Right hindlimb (tissue), 1 donor: ENCODE measurements at places on chromosomes 3 and 15.

DNA sequence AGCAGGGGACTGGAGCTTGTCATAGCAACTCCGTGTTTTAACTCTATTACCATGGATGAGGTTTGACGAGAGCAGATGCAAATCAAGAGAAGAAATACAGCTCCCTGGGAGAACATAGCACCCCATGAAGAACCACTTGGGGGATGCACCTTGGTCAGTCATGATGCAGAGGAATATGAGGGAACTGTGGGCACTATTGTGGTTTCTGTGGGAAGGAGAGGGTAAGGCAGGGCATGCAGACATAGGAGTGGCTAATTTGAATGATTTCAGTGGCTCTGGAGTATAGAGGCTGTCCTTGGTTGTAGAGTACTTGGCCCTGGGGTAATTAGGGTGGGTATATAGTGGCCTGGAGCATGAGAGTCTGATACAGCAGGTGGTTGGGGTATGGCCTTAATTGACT, 131.9 kb downstream of the EDEM1 start:
- no peak for DNase-seq

DNA sequence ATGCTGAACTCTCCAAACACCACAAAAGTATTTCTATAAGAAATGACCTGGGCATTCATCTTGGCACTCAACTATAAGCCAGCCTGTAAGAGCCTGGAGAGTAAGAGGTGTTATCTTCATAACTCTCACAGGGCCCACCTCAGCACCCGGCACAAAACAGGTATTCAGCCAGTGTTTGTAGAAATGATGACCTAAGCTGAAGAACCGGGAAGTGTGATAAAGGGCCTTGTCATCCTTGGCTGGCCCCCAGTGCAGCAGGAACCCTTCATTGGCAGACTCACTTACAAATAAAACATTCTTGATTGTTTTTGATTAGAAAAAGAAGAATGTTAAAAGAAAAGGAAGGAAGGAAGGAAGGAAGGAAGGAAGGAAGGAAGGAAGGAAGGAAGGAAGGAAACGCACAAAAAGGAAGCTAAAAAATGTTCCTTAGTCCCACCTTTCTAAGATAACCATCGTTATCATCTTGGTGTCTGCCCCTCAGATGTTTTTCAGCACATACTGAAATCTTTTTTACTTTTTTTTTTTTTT, 52.1 kb downstream of the DAPK2 start:
- DNase-seq, result no peak

- DNase-seq, result no peak
Observed at GRCh38 chr15:74402873-74403587, 30.7 kb downstream of the SEMA7A start.

DNA sequence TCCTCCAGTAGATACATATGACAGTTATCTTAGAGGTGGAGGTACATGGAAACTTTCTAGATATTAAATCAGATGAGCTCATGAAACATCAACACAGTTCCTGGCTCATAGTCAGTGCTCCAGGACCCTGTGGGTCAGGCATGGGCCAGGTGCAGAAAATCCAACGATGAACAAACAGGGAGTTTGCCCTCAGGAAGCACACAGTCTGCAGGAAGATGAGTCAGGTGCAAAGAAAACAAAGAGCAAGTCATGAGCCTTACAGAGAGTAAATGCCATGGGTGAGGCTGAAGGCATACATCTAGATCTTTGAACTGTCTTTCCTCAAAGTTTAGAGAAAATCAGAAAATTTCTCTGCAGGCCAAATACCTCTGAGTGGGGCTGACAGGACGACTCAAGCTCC, 184.2 kb upstream of the TPM1 start:
- DNase-seq, result no peak

- no peak for DNase-seq
Observed at GRCh38 chr3:27133060-27133459, 236.1 kb downstream of the NEK10 start.

DNA sequence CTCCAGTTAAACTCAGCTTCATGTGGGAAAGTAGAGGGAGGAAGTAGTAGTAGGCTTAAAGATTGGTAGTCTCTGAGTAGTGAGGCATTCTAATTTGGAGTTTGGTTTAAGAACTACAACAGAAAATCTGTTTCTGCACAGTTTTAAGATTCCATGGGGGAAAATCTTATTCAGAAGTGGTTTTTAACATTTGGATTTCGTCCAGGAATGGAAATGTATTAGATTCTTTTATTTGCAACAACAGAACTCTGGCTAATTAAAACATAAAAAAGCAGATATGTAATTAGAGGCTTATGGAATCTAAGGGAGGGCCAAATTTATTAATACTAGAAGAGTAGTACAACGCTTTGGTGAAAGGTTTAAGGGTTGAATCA, 36.0 kb downstream of the NECTIN3 start:
- no peak for DNase-seq

DNA sequence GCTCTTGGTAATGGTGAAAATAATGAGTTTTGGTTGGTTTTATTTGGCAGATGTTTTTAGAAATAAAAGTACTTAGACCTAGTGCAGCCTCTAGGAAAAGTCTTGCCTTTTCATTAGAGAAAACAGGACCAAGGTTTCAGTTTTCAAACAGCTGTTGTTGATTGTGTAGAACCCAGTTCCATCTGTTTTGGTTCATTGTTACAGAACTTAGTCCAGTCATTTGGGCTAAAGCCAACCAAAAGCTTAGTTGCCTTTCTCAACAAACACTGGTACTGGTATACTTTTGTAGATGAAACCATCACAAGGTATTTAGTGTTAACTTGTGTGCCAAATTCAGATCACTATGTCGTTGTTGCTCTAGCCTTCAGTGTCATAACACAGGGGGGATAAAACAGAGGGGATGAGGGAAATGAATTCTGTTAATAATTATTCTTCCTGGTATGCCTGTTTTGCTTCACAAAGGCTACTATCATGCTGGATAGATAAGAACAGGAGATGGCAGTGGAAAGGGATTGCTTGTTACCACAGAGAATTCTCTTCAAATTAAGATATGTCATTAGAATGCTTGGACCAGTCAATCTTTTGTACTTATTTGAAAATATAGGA, 12.6 kb upstream of the APH1B start:
- no peak for DNase-seq

DNA sequence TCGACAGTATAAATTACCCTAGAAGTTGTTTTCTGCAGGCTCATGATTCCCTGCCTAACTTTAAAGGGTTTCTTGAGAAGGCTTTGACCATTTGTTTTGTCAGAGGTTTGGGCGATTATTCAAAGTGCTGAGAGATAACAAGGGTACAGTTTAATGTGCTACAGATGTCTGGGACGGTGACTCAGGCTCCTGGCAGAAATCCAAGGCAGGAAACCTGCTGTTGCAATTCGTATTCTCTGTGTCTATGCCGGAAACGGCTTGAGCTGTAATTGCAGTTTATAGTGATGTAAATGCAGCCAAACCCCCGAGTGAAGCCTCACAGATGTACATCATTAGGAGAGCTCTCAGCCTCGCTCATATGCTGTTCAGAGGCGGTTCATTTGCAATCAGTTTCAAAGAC, 65.6 kb downstream of the SYNPR start:
- peak; percentile 88 for DNase-seq

DNA sequence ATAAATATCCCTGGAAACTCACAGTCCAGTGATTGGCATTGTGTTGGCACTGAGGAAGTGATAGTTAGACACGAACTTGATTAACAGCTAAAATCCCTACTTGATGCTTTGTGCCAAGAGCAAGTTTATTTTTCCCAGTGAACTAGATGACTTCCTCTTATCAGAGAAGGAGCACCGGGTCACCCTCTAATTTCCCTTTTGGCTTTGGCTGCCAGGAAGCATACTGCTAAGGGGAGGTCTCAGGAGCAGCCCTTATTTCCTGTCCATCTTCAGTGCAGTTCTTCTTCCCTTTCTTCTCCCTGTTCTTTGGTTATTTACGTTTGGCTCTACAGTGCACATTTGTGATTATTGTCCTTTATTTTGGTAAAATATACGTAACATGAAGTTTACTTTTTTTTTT, 13.0 kb downstream of the FBLN2 start:
- no peak for DNase-seq

- no peak for DNase-seq
Observed at GRCh38 chr15:29740692-29741311, 81.5 kb downstream of the TJP1 start.

DNA sequence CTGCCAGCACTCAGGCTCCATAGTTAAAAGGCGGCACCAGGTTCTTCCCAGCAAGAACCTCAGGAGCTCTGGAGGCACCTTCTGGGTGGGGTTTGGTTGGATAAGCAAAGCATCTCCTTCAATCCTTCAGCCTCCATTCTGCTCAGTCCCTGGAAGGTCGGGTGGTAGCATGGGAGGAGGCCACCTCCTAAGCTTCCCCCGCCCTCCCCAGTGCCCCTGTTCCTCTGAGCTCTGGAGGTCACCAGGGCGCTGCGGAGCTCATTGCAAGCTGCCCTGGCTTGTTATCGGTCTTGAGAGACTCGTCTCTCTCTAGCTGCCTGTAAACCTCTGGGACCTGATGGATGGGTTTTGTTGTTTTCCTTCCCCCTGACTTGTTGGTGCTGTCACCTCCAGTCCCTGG, 124.8 kb downstream of the RPLP1 start:
- no peak for DNase-seq

DNA sequence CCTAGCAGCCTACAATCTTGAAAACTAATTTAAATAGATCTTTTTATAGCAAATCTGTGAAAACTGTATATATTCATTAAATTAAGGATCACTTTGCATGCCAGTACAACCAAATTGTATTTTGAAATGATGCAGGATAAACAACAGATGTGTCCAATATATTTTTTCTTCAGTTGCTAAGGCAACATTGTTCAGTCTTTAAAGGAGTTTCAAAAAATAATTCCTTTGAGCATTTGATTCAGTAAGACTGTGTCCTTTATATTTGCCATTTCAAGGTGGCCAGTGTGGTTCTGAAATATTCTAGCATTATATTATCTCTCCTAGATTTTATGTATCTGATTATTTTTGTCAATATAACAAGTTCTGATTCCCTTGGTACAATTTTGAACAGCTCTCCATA, 254.7 kb downstream of the PLOD2 start:
- no peak for DNase-seq

GRCh38 chr3:171841620-171842000, 1.5 kb upstream of the TMEM212 start:
- no peak for DNase-seq

- no peak for DNase-seq
Observed at GRCh38 chr3:60298141-60298540, 953.1 kb downstream of the FHIT start.

DNA sequence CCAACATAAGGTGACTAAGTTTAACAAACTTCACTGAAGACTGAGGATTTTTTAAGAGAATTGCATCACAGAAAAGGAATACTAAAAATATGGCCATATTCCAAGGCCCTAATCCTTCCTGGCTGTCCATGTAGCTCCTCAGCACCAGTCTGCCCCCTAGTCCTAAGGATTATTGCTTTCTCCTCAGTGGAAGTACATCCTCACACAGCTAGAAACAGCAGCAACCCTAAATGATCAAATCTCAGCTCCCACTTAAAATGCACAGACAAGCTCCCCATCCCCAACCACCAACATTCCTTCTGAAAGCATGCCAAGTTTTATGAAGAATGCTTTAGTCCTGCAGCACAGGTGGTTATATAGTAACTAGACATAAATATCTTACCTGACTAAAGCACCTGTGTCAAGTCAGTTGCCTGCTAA, 14.7 kb downstream of the ST3GAL6 start:
- DNase-seq, result no peak

DNA sequence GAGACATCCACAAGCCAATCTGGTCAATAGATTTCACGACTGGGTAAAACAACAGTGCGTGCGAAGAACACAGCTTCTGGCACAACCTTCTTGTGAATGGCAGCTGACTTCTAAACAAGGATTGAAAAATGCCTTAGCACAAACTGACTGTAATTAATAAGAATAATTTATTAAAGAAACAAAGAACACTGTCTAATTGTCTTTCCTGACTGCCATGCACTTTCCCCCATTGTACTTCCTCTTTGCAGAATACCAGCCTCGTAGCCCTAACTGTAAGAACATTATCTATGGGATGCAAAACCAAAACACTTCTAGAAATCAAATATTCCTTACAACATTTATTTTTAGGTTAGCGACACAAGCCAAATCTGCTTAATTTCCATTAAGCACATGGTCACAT, 6.5 kb downstream of the FOXP1 start:
- DNase-seq, result no peak

DNA sequence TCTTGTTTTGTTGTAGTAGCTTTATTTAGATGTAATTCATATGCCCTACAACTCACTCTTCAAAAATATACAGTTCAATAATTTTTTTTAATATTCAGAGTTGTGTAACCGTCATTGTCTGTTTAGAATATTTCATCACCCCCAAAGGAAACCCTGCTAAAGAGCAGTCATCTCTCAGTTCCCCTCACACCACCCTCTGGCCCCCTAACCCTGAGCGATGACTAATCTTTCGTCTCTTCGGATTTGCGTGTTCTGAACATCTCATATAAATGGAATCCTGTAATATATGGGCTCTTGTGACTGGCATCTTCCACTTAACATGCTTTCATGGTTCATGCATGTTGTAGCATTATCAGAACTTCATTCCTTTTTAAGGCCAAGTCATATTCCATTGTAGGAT, 183.8 kb downstream of the ATG7 start:
- DNase-seq, result no peak

- DNase-seq, result peak; percentile 89
Observed at GRCh38 chr3:73365756-73366397, 258.9 kb downstream of the PDZRN3 start.

DNA sequence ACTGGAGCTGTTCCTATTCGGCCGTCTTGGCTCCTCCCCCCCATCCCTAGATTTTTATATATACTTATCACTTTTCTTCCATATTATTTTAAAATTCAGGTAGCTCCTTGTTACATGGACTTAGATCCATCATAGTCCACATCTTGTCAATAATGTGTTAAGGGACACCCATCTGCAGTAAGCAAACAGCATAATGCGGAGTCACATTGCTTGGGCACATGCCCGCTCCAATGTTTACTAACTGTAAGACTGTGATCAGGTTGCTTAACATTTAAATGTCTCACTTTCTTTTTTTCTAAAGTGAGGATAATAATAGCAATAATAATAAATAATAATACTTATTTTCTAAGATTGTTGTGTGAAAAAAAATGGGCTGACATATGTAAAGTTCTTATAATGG, 303.2 kb upstream of the SOX14 start:
- DNase-seq, result no peak

- DNase-seq, result no peak
Observed at GRCh38 chr3:113287111-113287802, 75.9 kb downstream of the BOC start.

- no peak for DNase-seq
Observed at GRCh38 chr15:88376574-88377174, 90.5 kb downstream of the MRPL46 start.
